ENCODE measurements at places on chromosomes 5 and 9.

GRCh38 chr5:139985290-139985689 lies 57.8 kb downstream of the NRG2 start:
- no peak for DNase-seq

DNA sequence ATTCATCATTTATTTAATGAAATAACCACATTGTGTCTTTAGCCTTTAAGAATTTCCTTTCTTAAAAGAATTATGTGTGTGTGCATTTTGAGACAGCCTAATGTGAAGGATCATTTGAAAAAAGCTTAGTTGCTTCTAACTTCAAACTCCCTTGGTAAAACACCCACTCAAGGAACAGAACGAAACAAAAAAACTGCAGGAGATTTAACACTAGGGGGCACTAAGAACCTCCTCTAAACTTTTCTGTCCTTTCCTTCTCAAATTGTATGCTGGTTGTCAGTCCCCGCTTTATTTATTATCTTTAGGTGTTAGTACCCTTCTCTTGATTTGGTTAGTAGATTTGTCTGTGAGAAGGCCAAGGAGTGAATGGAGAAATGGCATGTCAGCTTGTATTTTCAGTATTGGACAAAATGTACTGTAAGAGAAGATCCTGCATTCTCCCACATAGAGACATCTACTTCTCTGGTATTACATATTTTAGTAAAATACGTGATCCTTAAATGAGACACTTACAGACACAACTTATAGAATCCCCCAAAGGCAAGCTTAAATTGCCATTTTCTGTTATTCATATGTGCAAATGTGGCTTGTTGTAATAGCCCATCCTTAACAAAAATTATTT lies 229.7 kb downstream of the MRPS30 start:
- DNase-seq, result peak; percentile 29

DNA sequence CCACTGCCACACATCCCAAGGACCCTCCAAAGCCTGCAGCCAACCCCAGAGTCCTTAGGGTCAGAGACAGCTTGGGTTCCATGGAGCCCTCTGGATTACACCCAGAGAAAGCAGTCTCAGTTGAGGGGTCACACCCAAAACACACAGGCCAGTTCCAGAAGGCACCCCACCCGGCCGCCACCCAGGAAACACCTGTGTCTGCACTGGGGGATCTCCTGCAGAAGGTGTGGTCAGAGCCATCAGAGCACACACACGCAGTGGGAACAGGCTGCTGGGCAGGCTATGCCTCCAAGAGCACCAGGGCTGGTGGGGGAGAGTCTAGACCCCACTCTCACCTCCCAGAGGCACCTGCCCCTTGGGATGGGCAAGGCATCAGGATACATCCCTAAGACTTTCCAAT lies 27.3 kb downstream of the NIPAL4 start:
- DNase-seq, result no peak

GRCh38 chr5:175728885-175729828 lies 71.3 kb downstream of the HRH2 start:
- DNase-seq, result peak; percentile 0

DNA sequence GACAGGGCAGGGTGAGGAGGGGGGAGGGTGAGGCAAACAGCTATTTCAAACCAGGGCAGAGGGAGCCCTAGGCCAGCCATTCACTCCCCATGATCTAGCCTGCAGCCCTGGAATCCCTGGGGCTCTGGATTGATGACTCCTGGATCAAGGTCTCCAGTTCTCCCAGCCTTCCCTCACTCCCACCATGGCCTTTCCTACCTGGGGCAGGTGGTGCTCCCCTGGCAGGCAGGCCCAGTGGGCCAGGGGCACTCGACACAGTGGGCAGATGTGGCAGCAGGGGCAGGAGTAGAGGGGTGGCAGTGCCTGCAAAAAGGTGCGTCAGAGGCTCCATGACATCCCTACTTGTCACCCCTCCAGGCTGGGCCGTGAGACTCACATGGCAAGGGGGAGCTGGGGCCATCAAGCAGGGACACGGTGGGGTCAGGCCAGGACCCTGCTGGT lies 6.0 kb downstream of the KIF12 start:
- no peak for DNase-seq

DNA sequence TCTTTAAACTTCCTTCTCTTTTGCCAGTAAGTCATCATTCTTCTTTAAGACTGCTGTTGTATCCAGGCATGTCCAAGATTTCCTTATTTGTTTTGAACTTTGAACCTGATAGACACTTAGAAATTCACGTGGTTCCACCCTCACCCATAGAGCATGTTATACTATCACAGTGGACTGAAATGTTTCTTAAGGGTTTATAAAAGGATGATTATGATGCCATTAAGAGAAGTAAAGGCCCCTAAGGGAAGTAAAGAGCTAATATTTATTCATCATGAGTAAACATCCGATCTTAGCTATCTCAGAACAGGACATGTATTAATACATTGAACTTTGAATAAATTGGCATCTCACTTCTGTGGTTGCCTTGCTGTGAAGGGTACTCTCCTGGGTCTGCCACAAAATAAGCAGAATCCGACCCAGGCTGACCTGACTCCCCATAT lies 49.8 kb downstream of the PRKACG start:
- no peak for DNase-seq

DNA sequence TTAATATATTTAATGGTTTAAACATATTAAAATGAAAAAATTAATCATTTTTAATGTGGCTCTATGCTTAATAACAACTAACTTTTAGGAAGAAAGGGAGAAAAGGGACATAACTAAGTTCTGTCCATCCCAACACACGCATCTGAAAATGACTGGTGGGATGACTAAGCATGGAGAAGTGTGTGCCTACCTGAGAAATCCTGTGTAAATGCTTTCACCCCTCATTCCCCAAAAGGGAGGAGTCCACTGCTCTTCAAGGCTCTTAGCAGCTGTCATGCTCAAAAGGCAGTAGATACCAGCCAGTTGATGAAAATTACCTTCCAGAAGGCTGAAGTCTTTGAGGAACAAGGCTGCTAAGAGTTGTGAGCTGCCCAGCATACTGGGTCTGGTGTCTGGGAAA lies 130.9 kb downstream of the NFIB start:
- DNase-seq, result no peak

DNA sequence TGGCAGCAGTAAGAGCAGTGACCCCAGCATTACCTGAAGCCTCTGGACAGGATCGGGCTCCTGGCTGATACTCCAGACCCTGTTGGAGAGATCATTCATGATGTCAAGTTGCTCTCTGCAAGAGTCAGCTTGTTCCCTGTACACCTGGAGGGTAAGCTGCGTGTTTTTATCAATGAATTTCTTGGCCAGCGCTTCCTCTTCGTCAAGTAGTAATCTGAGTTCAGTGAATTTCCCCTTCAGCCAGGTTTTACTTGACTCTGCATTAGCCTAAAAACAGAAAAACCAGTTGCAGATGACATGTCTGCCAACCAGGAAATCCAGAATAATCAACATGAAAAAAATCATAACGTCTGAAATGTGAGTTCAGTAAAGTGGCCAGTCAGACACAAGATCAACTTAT lies 19.1 kb downstream of the TRIM14 start:
- DNase-seq, result no peak

DNA sequence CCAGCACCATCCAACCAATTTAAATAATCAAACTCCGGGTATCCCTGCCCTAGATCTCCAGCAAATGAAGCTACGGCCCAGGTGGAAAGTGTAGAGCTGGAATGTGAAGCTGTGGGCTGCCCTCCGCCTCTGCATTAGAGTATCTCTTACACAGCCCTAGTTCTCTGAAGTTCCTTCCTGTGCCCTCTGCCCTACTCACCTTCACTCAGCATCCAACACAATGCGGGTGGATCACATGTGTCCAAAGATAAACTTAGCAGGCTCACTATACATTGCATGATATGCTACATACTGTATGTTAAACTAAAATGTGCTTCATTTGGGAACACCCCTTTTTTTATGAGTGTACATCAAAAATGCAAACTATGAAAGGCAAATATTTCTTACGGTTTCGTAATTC lies 70.0 kb upstream of the RAD23B start:
- DNase-seq, result no peak

DNA sequence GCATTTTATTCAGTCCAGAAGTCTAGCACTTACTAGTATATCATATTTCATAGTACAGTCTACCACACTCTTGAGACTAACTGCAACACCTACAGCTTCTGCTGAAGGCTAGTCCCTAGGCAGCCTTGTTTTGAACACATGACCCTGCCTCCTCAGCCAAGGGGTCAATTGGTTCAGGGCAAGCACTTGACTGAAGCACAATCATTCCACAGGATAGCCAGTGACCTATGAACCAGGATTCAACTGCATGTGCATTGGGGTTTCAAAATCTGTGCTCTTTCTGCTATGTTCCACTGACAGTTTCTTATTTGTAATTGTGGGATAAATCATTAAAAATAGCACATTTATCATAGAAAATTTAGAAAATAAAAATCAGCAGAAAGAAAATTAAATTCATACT lies 186.8 kb downstream of the TMEM161B start:
- DNase-seq, result no peak
